ENCODE measurements at places on chromosomes 13 and 19.

- DNase-seq: peak; percentile 40
- no peaks in the 10 kb centered on the region for H3K4me1 ChIP-seq
- no peaks in the 10 kb centered on the region for H3K27me3 ChIP-seq
- H3K36me3 ChIP-seq: no peaks in the 10 kb centered on the region
Measured at GRCh38 chr13:113732961-113733950, 25.8 kb upstream of the TMEM255B start.

GRCh38 chr13:88153353-88153752 is 482.2 kb downstream of the SLITRK5 start:
- no peak overlapping the region for H3K4me3 ChIP-seq
- no peak for DNase-seq
- H3K36me3 ChIP-seq: no peaks in the 10 kb centered on the region

- no peaks in the 10 kb centered on the region for H3K36me3 ChIP-seq
- no peaks in the 10 kb centered on the region for H3K27me3 ChIP-seq
- no peak for DNase-seq
- no peaks in the 10 kb centered on the region for H3K4me1 ChIP-seq
- H3K27ac ChIP-seq: no peak overlapping the region
Measured at GRCh38 chr13:73075954-73076353, 17.1 kb downstream of the KLF5 start.

DNA sequence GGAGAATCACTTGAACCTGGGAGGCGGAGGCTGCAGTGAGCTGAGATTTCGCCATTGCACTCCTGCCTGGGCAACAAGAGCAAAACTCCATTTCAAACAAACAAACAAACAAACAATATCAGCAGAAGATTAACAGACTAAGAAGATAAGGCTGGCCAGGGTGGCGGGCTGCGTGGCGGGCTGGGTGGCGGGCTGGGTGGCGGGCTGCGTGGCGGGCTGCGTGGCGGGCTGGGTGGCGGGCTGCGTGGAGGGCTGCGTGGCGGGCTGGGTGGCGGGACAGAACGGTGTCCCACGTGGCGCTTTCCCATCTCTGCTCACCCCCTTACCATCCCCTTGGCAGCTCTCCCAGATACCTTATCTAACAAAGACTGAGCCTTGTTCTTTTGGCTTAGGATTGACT is 196.2 kb downstream of the COL4A1 start:
- H3K4me3 ChIP-seq: no peak overlapping the region
- no peaks in the 10 kb centered on the region for H3K36me3 ChIP-seq
- no peak overlapping the region for H3K27ac ChIP-seq
- no peaks in the 10 kb centered on the region for H3K27me3 ChIP-seq
- DNase-seq: no peak

GRCh38 chr19:2425622-2426581 is 1.5 kb downstream of the TIMM13 start:
- H3K27ac ChIP-seq: peak overlapping the region; percentile 91
- no peaks in the 10 kb centered on the region for H3K27me3 ChIP-seq
- H3K4me3 ChIP-seq: peak overlapping the region; percentile 84
- H3K36me3 ChIP-seq: no peaks in the 10 kb centered on the region

DNA sequence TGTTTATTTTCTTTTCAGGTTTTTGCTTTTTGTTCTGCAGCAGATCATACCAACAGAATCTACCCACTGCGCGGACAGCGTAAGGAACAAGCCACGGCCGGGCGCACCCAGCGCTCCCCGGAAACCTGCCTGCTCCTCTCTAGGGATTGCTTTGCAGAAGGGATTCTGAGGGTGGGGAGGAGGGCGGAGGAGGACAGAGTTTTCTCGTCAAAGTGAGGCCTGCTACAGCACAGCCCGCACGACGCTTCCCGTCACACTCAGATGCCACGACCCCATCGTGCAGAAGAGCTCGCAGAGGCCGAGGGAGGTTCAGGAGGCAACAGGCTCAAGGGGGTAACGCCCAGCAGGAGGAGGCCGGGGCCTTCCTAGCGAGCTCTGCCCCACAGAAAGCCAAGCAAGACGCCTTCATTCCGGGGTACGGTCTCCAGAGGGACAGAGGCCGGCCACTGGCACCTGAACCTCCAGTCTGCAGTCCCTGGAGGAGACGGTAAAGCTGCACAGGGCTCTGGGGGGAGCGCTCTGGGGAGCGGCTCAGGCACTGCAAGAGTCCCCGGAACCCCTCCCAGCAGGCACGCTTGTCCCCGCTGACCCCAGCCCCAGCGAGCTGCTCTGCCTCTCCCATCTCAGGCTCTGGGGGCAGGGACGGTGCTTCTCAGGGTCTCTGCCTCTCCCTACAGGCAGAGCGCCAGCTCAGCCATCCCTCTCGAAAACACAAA is 6.9 kb downstream of the REXO1 start:
- H3K4me3 ChIP-seq: no peak overlapping the region
- H3K27ac ChIP-seq: no peak overlapping the region
- no peaks in the 10 kb centered on the region for H3K27me3 ChIP-seq
- no peak for DNase-seq
- peaks cover 38% of the 10 kb centered on the region for H3K4me1 ChIP-seq

DNA sequence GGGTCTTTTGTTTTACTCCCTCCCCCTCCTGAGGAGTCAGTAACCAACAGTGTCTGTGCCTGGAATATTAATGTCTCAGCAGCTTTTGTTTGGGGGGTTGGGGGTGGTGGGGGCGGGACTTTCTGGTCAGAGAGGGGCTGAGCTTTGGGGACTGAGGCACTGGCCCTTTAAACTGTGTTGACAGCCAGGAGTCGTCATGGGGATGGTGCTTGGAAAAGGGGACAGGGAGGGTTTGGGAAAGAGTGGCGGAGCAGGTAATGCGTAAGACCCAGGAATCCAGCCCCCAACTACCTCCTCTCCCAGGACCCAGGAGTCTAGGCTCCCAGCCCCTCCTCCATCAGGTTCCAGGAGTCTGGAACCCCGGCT is 5.2 kb downstream of the CADM4 start:
- peaks cover 6% of the 10 kb centered on the region for H3K4me1 ChIP-seq
- H3K27me3 ChIP-seq: peaks cover 15% of the 10 kb centered on the region
- no peak overlapping the region for H3K4me3 ChIP-seq
- H3K36me3 ChIP-seq: no peaks in the 10 kb centered on the region
- H3K27ac ChIP-seq: no peak overlapping the region

GRCh38 chr19:28519952-28520861 is 692.7 kb downstream of the UQCRFS1 start:
- H3K4me3 ChIP-seq: no peak overlapping the region
- no peaks in the 10 kb centered on the region for H3K4me1 ChIP-seq
- H3K27ac ChIP-seq: peak overlapping the region; percentile 33

DNA sequence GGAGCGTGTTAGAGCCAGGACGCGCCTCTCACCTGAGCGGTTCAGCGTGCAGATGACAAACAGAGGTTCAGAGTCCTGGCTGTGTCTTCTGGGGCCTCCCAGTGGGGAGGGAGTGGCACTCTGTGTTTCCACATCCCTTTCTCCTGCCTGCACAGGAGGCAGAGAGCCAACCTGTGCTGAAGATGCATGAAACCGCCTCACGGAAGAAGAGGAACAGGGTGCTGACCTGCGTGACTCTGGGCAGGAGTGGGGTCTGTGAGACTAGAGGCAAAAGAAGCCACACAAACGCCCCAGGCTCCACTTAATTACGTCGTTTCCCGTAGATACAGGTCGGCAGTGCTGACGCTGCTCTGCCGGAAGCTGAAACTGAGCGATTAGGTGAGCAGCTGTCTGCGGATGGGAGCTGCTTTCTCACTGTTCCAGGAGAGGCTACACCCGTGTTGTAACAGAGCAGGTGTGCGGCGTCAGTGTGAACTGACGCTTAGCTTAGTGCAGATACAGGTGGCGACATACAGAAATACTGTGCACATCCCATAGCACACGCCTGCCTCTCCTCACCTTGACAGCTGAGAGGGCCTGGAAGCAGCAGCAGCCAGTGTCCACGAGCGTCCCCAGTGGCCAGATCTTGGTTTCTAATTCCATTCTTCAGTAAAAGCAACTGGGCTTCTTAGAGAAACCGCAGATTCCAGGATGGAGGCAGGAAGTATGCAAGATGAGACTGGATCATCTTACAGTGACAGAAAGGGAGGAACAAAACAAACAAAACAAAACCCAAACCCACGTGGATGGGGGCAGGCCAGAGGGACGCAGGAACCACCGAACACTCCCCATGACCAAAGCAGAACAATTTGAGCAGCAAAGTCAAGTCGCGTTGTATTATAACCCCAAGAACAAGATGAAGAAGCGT is 37.7 kb upstream of the MCF2L start:
- no peak for DNase-seq
- no peak overlapping the region for H3K4me3 ChIP-seq
- peaks cover 13% of the 10 kb centered on the region for H3K27me3 ChIP-seq
- peaks cover 3% of the 10 kb centered on the region for H3K4me1 ChIP-seq
- H3K36me3 ChIP-seq: no peaks in the 10 kb centered on the region
- no peak overlapping the region for H3K27ac ChIP-seq

- no peaks in the 10 kb centered on the region for H3K4me1 ChIP-seq
- no peak overlapping the region for H3K27ac ChIP-seq
- H3K4me3 ChIP-seq: no peak overlapping the region
- H3K36me3 ChIP-seq: no peaks in the 10 kb centered on the region
Measured at GRCh38 chr13:32940601-32941000, 75.6 kb upstream of the KL start.

DNA sequence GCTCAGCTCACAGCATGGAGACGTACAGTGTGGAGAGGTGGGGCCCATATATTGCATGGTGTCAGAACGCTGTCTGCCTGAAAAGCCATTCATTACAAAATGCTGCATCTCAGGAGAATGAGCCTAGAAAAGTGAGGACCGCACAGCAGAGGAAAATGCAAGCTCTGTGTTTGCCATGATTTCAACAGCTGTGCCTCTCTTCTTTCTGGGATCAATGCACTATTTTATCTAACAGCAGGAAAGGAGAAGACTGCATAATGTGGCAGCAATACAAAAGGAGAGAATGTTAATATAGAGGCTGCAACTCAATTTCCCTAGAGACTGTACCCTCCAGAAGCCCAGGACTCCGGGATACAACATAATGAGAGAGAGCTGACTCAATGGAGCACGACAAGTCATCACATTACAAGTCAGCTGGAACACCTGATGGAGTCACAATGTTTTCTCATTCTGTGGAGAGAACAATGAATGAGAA is 368.0 kb downstream of the FGF14 start:
- no peak overlapping the region for H3K27ac ChIP-seq
- no peak overlapping the region for H3K4me3 ChIP-seq
- H3K4me1 ChIP-seq: no peaks in the 10 kb centered on the region
- H3K36me3 ChIP-seq: no peaks in the 10 kb centered on the region
- H3K27me3 ChIP-seq: no peaks in the 10 kb centered on the region

DNA sequence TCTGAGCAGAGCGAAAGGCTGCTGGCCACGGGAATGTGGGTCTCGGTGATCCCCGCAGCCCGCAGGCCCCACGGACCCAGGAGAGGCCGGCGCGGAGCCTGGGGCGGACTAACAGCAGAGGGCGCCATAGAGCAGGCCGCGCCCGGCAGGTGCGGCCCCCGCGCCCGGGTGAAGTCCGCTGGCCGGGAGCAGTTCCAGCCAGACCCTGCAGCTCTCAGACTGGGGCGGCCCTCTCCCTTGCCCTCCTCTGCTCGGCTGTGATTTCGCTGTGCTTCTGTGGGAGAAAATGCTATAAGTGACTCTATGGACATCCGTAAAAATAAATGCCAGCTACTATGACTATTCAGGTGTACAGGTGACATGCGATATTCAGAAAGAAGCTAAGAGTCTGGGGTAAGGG is 37.7 kb downstream of the GSX1 start:
- peak; percentile 50 for DNase-seq
- H3K4me1 ChIP-seq: peaks cover 11% of the 10 kb centered on the region
- no peaks in the 10 kb centered on the region for H3K36me3 ChIP-seq
- peaks cover 13% of the 10 kb centered on the region for H3K27me3 ChIP-seq

DNA sequence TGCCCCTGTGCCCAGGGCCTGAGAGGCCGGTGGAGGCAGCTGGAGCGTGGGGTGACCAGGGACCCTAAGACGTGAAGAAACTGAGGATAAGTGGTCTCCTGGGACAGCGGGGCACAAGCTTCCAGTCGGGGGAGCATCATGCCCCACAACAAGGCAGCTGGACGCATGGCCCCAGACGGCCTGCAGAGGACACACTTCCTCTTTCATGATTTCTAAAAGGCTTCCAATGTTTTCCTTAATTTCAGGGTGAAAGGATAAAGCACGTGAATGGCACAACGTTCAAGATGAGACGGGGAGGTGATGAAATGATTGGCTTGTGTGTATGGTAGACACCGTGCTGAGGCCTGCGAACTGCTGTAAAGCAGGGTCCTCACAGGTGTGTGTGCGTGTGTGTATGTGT is 20.2 kb upstream of the MYDGF start:
- H3K4me1 ChIP-seq: no peaks in the 10 kb centered on the region
- H3K4me3 ChIP-seq: no peak overlapping the region
- H3K27me3 ChIP-seq: no peaks in the 10 kb centered on the region
- DNase-seq: no peak
- H3K27ac ChIP-seq: no peak overlapping the region

DNA sequence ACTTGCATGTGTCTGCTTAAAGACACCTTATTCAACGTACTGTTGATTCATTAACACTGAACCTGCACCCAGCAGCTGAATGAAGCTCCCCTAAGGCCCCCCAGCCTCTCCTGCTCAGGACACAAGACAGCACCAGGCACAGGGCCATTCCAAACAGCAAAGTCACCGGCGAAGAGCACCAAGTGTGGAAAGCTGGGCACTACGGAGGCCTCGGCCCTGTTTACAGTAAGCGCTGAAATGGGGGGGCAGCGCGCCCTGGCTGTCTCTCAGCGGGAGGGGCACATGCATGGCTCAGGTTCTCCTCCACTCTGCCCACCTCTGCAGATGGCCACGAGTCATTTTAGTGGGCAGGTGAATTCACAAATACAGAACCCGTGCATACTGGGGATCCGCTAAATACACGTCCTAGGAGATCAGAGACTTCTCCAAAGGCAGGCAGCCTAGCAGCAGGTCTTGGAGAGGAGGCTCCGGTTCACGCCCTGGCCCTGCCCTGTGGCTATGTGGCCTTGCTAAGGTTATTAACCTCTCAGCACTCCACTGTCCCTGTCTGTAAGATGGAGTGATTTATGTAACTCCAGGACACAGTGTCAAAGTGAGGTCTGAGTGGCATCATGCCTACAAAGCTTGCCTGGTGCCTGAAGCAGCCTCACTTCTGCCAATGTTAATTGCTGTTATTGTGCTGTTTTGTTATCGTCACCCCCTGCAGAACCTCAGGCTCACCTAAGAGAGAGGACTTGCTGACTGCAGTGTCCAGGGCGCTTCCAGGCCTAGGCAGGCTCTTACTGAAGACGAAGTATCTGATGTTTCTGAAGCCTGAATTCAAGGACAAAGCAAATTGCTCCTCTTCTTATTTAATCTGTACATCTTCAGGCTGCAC is 207.4 kb upstream of the SOX1 start:
- H3K36me3 ChIP-seq: no peaks in the 10 kb centered on the region
- no peak for DNase-seq
- H3K4me3 ChIP-seq: no peak overlapping the region
- no peak overlapping the region for H3K27ac ChIP-seq

- no peaks in the 10 kb centered on the region for H3K4me1 ChIP-seq
- no peak overlapping the region for H3K4me3 ChIP-seq
- DNase-seq: no peak
- no peak overlapping the region for H3K27ac ChIP-seq
- no peaks in the 10 kb centered on the region for H3K27me3 ChIP-seq
Measured at GRCh38 chr13:80552851-80553440, 212.0 kb upstream of the SPRY2 start.

DNA sequence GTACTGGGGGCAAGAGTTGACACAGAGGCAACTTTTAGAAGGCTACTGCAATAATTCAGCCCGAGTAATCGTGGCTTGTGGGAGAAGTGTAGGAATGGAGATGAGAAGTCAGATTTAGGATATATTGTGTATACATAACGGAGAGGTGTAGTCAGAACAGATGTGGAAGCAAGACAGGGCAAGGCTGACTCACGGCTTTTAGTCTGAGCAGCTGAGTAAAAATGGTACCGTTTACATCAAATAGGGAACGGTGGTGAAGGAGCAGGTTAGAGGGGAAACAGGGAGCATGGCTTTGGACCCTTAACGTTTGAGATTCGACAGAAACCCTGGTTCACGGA is 796 bp upstream of the LSM14A start:
- no peak for DNase-seq
- no peaks in the 10 kb centered on the region for H3K36me3 ChIP-seq
- peak overlapping the region; percentile 74 for H3K4me3 ChIP-seq
- peak overlapping the region; percentile 90 for H3K27ac ChIP-seq
- H3K27me3 ChIP-seq: no peaks in the 10 kb centered on the region

Data from CD8-positive, alpha-beta memory T cell (primary cell).